Amniotic epithelial cell (primary cell): ENCODE measurements at places on chromosomes 5 and 9.

GRCh38 chr9:130041648-130042405 is 1.2 kb downstream of the FNBP1 start:
- no peak for DNase-seq

GRCh38 chr5:129271308-129271707 is 176.8 kb downstream of the ISOC1 start:
- peak; percentile 43 for DNase-seq

DNA sequence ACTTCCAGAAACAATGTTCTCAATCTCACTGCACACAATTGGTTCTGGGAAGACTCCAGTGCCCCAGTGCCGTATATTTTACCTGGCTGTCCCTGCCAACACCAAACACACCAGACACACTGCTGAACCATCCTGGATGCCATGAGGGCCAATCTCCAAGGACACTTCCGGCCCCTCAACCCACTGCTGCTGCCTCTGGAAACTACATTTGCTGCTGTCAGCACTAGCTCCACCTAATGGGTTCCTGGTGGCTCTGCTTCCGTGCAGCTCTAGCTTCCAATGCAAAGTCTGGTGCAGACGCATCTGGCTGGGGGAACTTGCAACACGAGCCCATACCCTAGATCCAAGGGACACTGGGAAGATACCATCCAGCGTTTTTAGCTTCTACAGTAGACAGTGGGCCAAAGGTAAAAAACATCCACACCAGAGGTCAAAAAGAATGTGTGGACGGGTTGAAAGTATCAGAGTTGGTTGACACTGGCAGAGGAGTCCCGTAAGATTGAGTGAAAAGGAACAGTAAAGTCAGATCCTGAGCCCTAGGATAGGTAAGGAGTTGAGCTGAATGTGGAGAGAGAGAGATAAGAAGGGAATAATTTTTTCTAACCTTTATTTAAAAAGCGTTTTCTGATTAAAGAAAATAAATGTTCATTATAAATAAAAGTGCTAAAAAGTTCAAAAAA is 99.7 kb upstream of the KIF2A start:
- DNase-seq: peak; percentile 5

DNA sequence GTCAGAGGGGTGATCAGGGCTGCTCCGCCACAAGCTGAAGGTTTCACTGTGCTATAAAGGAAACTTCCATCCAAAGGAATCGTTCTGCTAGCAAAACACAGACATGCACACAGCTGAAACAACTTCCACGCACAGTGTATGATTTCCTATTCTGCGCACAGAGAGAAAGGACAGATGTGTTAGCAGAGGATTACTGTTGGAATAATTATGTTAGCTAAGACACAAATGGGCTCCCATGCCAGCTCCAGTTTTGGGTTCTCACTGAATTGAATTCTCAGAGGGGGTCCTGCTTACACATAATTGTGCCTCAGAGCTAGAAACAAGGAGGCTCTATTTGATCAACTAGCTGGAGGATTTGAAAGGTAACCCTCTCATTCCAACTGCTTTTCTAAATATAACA is 352.4 kb downstream of the IRX2 start:
- no peak for DNase-seq

DNA sequence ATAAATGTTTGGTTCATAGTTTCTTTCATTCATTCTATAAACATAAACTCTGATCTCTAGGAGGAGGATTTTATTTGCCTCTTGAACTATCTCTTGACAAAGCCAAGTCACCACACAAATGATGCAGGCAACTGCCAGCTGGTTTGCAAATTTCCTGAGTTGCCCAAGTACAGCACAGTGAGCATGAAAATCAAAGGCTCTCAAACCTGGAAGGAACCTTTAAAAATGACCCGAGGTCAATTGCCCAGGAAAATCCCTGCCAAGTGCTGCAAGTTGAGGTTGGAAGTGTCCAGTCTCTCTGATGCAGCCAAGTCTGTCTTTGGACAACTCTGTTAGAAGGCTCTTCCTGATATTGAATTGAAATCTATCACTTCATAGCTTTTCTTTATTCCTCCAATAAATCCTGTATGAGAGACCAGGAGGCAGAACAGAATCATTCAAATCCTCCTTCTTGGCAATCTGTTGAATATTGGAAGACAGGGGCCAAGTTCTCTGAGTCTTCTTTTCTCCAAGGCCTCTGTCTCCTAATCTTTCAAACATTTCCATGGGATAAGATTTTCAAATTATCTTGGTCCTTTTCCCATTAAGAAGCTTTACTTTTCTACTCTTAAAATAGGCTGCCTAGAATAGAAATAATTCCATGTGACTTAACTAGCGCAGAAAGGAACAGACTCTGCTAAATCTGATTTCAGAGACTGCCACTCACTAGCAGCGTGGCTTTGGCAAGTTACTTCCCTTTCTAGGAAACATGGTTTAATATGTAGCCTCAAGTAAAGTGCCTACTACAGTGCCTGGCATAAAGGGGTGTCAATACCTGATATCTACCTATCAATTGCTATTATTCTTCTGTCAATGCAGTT is 159.2 kb downstream of the SNX18 start:
- DNase-seq: no peak

DNA sequence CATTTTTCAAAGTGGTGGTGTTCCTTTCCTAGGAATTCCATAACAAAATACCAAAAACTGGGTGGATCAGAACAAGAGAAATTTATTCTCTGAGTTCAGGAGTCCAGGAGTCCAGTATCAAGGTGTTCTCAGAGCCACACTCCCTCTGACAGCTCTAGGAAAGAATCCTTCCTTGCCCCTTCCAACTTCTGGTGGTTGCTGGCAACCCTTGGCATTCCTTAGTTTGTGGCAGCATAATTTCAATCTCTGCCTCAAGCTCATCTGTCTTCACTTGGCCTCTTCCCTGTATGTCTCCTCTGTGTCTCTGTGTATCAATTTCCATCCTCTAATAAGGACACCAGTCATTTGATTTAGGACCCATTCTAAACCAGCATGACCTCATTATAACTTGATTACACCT is 243.7 kb downstream of the MPDZ start:
- no peak for DNase-seq

DNA sequence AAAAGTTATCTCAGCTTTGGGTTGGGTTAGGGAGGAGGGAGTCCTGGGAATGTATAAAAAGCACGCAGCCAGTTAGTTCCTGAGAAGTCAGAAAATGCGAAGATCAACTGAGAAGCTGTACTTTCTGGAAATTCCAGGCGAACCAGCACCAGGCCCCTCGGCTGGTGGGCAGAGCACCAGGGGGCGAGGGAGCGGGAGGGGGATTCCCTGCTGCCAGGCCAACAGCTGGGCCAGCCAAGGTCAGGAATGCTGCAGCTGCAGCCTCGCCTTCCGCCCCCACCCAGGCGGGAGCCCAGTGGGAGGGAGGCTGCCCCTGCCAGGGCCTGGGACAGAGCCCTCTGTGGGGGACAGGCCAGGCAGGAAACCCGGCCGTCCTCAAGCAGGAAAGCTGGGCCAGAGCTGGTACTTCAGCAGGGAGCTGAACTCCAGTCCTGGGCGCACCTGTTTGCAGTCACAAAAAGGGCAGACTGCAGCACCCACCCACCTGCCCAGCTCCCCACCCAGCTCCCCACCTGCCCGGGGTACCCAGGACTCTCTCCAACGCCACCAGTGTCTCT is 35.5 kb downstream of the VAV2 start:
- DNase-seq: peak; percentile 43

GRCh38 chr9:130639124-130639765 is 25.1 kb upstream of the PRDM12 start:
- no peak for DNase-seq

GRCh38 chr5:150178262-150178661 is 11.6 kb upstream of the SLC6A7 start:
- no peak for DNase-seq

- peak; percentile 95 for DNase-seq
These were observed 2019.9 kb downstream of the MAT2B start for GRCh38 chr5:165525271-165525670.

DNA sequence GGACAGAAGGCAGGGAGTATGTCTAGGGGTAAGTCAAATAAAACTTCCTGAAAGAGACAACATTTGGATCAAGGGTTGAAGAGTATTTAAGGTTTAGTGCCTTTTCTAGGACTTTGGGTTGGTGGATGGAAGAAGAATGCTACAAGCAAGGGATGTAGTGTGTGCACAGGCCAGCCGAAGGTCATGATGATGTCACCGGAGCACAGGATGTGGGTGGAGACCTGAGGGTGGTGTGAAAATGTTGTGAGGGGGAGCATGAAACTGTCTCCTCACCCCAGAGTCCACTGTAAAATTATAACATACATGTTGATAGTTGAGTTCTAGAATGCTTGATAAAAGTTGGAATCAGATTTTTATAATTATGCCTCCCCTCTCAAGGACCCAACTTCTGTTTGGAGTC is 553.3 kb upstream of the SGCD start:
- no peak for DNase-seq

DNA sequence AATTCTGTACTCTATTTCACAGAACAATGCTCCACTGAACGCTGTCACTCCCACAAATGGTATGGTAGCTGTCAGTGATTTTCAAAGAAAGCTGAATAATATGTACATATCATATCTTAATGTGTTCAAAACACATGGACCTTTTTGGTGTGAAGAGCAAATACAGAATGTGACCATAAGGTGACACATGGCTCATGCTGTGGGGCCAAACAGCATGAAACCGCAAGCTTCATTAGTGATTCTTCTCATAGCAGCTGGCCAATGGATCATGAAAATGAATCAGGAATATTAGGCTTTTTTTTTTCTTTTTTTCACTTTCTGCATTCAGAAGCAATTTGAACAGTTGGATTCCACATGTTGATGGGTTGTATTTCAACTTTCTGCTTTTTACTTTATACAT is 54.9 kb upstream of the CDH9 start:
- no peak for DNase-seq

- DNase-seq: no peak
These were observed 45.8 kb downstream of the CDH10 start for GRCh38 chr5:24598956-24599355.

GRCh38 chr9:130421802-130422276 is 22.9 kb upstream of the ASS1 start:
- DNase-seq: peak; percentile 14

- no peak for DNase-seq
These were observed 1100.4 kb upstream of the EDIL3 start for GRCh38 chr5:85484982-85485574.
